Stimulated activated naive CD4-positive, alpha-beta T cell treated with Interleukin-2 at 50 U/mL for 16 hours (primary cell): ENCODE measurements at places on chromosomes 6 and 20.
A peak's percentile ranks its signal among the peaks of the same experiment; 100 is the strongest.

GRCh38 chr6:148179786-148180185, 162.9 kb upstream of the SASH1 start:
- DNase-seq, result no peak

- DNase-seq, result no peak
Measured at GRCh38 chr6:64185621-64186020, 550.0 kb downstream of the PHF3 start.

DNA sequence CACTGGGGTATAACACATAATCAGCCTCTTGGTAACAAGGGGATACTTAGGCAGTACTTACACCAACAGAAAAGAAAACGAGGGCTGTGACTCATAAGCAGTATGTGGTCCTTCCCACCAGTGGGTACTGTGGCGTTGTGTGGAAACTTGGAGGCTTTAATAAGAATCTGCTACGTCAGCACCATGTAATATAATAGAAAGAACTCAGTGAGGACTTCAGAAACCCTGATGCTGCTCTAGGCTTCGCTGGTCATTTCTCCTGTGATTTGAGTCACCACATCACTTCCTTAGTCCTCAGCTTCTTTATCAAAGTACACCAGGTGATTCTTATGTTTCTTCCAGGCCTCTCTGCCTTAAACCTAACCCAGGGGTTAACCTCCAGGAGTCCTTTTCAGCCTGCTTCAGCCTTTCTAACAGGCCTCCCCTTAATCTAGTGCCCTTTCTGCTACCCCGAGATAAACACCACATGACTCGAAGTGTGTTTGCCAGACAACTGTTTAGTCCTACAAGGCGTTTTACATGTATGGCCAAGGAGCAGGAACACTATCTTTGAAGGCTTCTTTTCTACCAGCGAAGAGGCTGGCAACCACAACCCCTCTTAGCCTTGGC, 68.5 kb downstream of the FYN start:
- peak; percentile 67 for DNase-seq

DNA sequence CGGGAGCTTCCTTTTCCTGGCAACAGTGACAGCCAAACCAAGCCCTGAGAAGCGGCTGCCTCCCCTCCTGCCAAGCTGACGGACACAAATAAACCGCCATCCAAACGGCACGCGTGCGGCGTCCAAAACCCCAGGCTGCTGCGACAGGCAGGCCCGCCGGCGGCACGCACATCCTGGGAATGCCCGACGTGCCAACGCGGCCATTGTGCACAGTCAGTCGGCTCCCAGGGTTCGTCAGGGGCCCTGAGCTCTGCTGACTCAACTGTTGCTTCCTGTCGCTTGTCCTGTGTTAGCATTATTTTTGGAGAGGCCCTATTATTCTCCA, 6.8 kb downstream of the JAG1 start:
- no peak for DNase-seq

- peak; percentile 59 for DNase-seq
Measured at GRCh38 chr20:59149678-59150504, 13.7 kb upstream of the ZNF831 start.

DNA sequence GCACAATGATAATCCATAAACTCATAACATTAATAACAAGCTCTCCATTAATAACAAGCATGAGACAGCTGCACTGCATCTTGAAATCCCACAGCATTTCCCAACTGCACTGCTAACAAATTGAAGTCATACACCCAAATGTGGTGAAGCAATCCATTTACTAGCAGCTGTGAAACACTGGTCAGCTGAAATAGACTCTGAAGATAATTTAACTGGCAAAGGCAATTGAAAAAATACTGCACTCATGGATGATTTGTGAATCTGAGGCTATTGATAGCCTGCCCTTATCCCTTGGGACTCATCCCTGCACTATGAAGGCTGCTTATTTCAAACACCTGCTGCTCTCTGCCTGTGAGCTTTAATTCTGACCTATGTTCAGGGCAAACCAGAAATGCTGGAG, 49.1 kb upstream of the PLCB1 start:
- no peak for DNase-seq

- DNase-seq, result no peak
Measured at GRCh38 chr6:36128073-36128472, 2.2 kb upstream of the MAPK13 start.

- no peak for DNase-seq
Measured at GRCh38 chr6:5152460-5152859, 67.3 kb downstream of the PPP1R3G start.

- no peak for DNase-seq
Measured at GRCh38 chr6:167795321-167795811, 31.3 kb upstream of the AFDN start.
